ENCODE measurements at places on chromosomes 7 and 10.

DNA sequence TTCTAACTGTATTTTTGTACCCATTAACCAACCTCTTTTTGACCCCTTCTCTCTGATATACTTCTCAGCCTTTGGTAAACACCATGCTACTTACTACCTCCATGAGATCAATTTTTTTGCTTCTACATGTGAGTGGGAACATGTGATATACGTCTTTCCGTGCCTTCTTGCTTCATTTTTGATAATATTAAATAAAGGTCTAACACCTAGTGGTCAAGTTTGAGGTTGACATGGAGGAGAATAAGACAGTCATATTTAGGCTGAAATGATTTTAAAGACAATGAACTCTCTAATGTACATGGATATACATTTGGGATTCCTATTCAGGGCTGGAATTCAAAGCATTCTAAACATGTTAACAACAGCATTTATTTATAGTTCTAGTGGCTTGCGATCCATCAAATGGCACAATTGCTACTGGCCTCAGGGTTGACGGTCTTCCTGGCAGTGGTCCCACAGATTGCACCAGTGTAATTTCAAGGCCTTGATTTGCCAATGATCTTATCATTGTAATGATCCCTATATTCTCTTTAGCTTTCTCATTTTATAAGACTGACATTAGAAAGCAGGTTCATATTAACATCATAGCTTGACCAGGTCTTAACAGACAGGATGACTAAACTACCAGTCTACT, 315.9 kb upstream of the ETV1 start:
- no peak for DNase-seq

- DNase-seq = no peak
Measured at GRCh38 chr10:124287071-124287685, 131.5 kb downstream of the OAT start.

GRCh38 chr10:72688208-72688651, 3.7 kb upstream of the MCU start:
- no peak for DNase-seq

GRCh38 chr10:52652431-52653262, 119.9 kb downstream of the MBL2 start:
- DNase-seq = no peak

- DNase-seq = no peak
Measured at GRCh38 chr7:120053390-120053961, 219.5 kb upstream of the KCND2 start.

- DNase-seq = no peak
Measured at GRCh38 chr10:95297402-95297801, 6.6 kb upstream of the PDLIM1 start.

GRCh38 chr10:120477743-120478141, 20.7 kb downstream of the PLPP4 start:
- no peak for DNase-seq

- no peak for DNase-seq
Measured at GRCh38 chr7:154409703-154410311, 357.6 kb downstream of the DPP6 start.

DNA sequence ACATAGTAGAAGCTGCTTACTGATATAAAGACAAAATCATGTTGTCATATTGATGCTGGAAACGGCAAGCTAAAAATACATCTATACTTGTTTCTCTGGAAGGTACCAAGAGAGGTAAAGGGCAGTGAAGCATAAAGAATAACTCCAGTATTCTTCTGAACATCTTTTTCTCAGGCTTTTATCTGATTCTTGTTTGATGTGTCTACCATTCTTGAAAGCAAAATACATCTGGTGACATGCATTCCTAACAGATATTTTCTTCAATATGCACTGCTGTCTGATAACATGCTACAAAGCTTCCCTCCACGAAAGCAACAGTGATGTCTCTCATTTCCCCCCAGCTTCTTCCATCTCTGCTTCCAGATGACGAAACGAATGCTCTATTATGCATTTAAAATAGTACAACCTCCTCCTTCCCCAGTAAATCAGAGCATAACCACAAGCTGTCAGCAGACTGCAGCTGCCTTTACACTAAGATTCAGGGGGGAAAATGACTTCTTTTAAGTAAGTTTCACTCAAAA, 100.8 kb downstream of the ARHGAP21 start:
- no peak for DNase-seq

DNA sequence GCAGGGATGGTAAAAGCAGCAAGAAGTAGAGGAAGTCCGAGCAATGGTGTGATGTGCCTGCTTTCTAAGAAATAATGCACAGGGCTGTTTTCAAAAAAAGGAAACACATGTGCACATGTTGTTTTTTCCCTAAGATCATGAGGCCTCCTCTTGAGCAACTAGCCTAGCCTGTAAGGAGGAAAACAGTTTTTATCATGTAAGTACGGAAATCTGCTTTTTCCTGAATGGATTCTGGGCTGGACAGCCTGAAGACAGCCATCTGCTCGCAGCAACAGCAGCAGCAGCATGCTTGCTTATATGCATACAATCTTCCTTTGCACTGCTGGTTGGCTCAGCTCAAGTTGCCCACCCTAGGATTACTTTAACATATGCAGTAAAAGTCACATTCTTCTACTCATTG, 87.1 kb downstream of the HIBADH start:
- DNase-seq = no peak

DNA sequence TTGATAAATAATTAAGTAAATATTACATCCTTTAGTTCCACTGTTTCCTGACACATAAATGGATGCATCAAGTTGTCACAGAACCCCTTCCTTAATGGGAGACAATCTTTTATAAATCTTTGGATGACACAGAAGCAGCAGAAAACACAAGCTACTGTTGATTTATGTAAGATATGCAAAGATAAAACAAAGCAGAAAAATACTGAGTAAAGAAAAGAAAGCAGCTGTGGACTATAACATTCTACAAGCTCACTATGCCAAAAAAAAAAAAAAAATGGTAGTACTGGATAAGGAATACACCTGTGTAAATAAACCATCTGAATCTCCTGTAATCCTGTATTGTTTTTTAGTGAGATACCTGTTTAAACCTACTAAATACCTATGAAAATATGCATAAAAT, 92.0 kb upstream of the FAM180A start:
- DNase-seq = no peak

GRCh38 chr7:115654384-115655214, 376.0 kb downstream of the TFEC start:
- no peak for DNase-seq

- no peak for DNase-seq
Measured at GRCh38 chr10:98623176-98623575, 176.4 kb upstream of the HPS1 start.

DNA sequence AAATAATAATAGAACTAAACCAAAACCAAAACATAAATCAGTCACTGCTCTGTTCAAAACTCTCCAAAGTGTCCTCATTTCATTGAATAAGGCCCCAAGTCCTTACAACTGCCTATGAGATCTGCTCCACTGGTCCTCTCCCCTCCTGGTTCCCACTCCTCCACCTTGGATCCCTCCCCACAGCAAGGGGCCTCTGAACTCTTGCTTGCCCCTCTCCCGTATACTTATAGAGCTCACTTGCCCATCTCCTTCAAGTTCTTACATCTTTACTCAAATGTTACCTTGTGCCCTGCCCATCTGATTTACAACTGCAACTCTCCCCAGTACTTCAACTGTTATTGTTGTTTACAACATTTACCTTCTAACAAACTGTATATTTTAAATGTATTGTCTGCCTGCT, 819 bp downstream of the POLD2 start:
- no peak for DNase-seq

GRCh38 chr7:117124591-117125220, 171.4 kb downstream of the ST7 start:
- no peak for DNase-seq

GRCh38 chr7:425794-426188, 93.9 kb downstream of the PDGFA start:
- DNase-seq = no peak

Data from stimulated activated CD4-positive, alpha-beta T cell treated with anti-CD3 and anti-CD28 coated beads, TNF-alpha, amount 100 ng/mL, for 1 hour (primary cell).